ENCODE measurements at places on chromosomes 7 and 10. TPM values are rescaled to one million over a fixed set of nuclear protein-coding genes. Genes with fewer than 3 reads are reported as not detected.

SRRM3 gene
- 0.94 TPM for total RNA-seq

PLAU gene
- 29.0 TPM for total RNA-seq

ADAM22 gene
- 2.6 TPM for total RNA-seq

RTKN2 gene
- 14.1 TPM for total RNA-seq

UNCX gene
- not detected for total RNA-seq

CPXM2 gene
- 6.5 TPM for total RNA-seq

PNLIP gene
- total RNA-seq: not detected

TRIL gene
- total RNA-seq: 6.9 TPM

CYP3A5 gene
- total RNA-seq: 6.0 TPM

FEZF1 gene
- total RNA-seq: not detected

KMT2C gene
- total RNA-seq: 91.4 TPM

ECHDC3 gene
- 24.9 TPM for total RNA-seq

INSIG1 gene
- total RNA-seq: 170 TPM

WEE2 gene
- not detected for total RNA-seq

SFTPA1 gene
- 11,086 TPM for total RNA-seq

HMX3 gene
- total RNA-seq: not detected

SLC35B4 gene
- total RNA-seq: 20.0 TPM

Measured in left lung (tissue), 14 donors.